ENCODE measurements at places on chromosomes 16 and 17. TPM values are rescaled to one million over a fixed set of nuclear protein-coding genes. Genes with fewer than 3 reads are reported as not detected.

The CD7 gene
- polyA plus RNA-seq: 0.44 TPM

The PRKCB gene
- 3.8 TPM for polyA plus RNA-seq

The CCL3 gene
- not detected for polyA plus RNA-seq

The APOH gene
- polyA plus RNA-seq: not detected

The E2F4 gene
- 67.0 TPM for polyA plus RNA-seq

The KRT23 gene
- not detected for polyA plus RNA-seq

The ITGB4 gene
- polyA plus RNA-seq: 4.2 TPM

The PRSS21 gene
- polyA plus RNA-seq: 3.1 TPM

The NLRC5 gene
- 2.3 TPM for polyA plus RNA-seq

The ASGR2 gene
- polyA plus RNA-seq: not detected

The PLK1 gene
- polyA plus RNA-seq: 69.0 TPM

The GPR139 gene
- 0.31 TPM for polyA plus RNA-seq

The TBC1D3B gene
- polyA plus RNA-seq: 0.80 TPM

The VKORC1 gene
- 96.5 TPM for polyA plus RNA-seq

The CACNG5 gene
- 1.8 TPM for polyA plus RNA-seq

The TBC1D3I gene
- polyA plus RNA-seq: 0.11 TPM

The P2RX5 gene
- polyA plus RNA-seq: 7.4 TPM

The TBC1D3H gene
- not detected for polyA plus RNA-seq

The SLC38A8 gene
- polyA plus RNA-seq: not detected

The PRSS36 gene
- 0.91 TPM for polyA plus RNA-seq

The DNASE1L2 gene
- 0.23 TPM for polyA plus RNA-seq

The KRT36 gene
- polyA plus RNA-seq: not detected

The NOTUM gene
- polyA plus RNA-seq: 0.29 TPM

The CNGB1 gene
- not detected for polyA plus RNA-seq

The BAIAP3 gene
- 4.2 TPM for polyA plus RNA-seq
